ENCODE measurements at places on chromosomes 11 and 22.

- no peak for DNase-seq
Measured at GRCh38 chr22:19578180-19579004, 54.2 kb upstream of the CLDN5 start.

DNA sequence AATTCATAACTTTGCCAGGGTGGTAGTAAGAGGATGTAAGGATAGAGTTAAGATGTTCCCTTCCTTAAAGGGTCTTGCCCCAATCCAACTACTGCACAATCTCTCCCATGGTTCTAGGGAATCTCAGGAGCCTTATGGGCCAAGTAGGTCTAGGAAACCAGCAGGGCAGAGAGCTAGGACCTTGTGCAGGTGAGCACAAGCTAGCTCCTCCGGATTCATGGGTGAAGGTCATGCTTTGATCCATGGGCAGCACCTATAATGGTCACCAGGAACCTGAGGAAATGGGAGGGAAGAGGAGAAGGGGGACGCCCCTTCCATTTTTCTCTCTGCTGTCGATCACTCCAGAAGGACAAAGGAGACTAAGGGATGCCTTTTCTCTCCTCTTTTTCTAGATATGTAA lies 16.8 kb downstream of the KCNJ11 start:
- no peak for DNase-seq

DNA sequence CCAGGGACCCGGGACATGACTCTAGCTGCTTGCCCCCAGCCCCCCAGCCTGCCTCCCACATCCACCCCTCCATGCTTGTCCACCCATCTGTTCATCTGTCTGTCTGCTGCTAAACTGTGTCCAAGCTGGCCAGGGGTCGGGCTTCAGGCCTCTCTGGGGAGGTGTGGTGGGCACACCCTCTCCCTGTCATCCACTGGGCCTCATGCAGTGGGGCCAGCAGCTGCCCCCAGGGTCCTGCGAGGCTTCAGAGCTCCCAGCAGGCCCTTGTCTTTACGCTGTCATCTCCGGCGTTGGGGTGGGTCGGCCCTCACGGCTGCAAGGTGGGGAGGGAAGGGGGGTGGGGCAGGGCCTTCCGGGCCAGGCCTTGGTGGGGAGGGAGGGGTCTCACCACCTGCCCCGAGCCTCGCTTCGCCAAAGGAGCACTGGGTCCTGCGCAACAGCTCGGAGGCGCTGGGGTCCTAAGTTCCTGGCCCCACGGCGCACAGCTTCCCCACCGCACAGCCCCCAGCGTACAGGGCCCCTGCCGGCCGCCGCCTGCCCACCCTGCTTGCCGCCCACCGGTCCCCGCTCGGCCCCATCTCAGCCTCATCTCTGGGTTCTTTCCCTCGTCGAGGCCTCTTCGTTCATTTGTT lies 26.7 kb downstream of the MOB2 start:
- no peak for DNase-seq

DNA sequence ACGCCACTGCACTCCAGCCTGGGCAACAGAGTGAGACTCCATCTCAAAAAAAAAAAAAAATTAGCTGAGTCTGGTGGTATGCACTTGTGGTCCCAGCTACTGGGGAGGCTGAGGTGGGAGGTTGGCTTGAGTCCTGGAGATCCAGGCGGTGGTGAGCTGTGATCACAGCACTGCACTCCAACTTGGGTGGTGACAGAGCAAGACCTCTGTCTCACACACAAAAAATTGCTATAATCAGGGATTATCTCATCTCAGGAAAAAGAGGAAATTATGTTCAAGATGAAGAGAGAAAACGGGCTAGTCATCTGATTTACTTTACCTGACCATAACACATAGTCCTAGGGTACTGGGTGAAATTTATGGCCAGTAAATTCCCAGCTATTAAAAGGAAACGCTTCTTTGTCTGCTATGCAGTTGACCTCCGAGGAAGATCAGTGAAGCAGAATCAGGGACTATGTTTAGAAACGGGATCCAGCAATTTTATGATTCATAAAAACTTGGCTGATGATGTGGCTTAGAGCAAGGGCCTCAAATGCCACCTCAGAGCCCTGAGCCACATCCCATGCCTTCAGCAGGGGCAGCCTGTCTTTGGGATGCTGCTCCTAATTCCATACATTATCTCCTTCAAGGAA lies 386.2 kb downstream of the NTM start:
- DNase-seq: no peak

DNA sequence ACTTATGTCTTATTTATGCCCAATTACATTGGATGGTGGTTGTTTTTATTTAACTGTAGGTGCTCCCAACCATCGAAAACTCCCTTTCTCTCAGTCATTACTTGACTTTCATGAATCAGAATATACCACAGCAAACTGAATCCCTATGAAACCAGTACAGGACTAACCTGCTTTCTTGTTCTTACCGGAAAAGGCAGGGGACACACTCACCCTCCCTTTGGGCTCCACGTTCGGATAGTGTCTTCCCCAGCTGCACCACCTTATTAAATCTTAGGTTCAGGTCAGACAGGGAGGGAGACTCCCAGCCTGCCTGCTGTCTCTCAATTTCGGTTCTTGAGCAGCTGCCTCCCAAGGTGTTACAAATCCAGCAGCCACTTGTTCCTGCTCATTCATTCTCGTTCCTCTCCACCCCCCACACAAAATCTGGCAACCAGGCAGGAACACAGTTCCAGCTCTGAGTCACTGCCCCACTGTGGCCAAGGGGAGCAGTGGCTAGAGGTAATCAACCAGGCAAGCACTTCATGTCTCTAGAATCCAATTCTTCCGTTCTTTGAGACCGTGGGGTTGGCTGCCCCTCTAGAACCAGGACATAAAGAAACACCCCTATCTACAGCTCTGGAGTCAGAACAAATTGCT lies 133.0 kb downstream of the PLEKHA7 start:
- DNase-seq: no peak

DNA sequence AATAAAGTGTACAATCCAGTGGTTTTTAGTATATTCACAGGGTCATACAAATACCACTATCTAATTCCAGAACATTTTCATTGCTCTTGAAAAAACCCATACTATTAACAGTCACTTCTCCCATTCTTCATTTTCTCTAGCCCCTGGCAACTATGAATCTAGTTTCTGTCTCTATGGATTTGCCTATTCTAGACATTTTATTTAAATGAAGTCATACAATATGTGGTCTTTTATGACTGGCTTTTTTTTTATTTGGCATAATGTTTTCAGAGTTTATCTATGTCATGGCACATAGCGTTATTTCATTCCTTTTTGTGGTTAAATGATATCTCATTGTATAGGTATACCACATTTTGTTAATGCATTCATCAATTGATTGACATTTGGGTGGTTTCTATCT lies 59.4 kb downstream of the KDM2A start:
- no peak for DNase-seq

DNA sequence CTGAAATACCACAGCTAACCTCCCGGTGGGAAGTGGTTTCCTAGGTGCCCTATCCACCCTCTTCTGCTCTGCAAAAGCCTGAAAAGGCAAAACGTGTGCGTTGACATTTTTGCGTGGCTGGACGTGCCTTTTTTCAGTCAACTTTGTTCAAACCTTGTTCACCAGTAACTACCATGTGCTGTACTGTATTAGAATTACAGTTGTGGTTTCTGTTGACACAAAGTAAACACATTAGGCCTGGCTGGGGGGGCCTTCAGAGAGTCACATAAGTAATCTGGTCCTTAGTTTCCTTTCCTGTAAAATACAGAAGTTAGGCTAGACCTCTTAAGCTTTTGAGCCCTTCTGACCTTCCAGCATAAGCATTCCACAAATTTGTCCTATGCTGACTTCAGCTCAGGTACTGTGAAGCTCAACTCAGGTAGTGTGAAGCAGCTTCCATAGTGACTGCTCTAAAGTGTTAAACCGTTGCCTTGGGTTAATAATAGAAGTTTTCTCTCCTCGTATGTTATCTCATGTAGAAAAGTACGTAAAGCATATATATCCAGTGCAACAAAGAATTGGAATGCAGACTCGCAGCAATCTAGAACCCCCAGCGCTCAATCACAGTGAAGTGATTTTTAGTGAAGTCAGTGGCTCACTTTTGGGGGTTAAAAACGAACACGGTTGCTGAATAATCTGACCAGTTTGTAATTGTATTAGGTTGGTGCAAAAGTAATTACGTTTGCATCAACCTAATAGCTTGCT lies 1.8 kb downstream of the EWSR1 start:
- no peak for DNase-seq

GRCh38 chr11:112785149-112785548 lies 176.1 kb upstream of the NCAM1 start:
- DNase-seq: no peak

GRCh38 chr11:134945993-134946392 lies 534.0 kb upstream of the B3GAT1 start:
- DNase-seq: no peak

- no peak for DNase-seq
Measured at GRCh38 chr11:113562576-113562975, 87.4 kb upstream of the DRD2 start.

DNA sequence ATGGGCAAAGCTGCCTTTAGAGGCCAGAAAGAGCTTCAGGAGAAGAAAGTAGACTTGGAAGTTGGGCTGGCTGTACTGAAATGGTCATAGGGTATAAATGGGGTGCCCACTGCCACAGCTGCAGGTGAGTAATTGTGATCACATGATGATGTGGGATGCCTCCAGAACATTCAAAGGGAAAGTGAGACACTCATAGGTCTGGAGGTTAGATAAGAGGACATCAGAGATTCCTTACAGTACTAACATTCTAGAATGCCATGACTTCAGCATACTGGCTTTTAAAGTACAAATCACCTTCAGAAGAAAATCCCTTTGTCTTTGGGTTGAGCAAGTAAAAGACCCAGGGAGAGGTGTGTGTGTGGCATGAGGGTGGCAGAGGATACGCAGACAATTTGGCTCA lies 419.2 kb downstream of the TENM4 start:
- DNase-seq: no peak

GRCh38 chr11:113814181-113814580 lies 34.6 kb downstream of the CLDN25 start:
- no peak for DNase-seq

- no peak for DNase-seq
Measured at GRCh38 chr11:72930008-72930407, 115.8 kb downstream of the ATG16L2 start.

- DNase-seq: no peak
Measured at GRCh38 chr11:30393012-30393411, 70.1 kb downstream of the ARL14EP start.
